Large intestine (tissue), 12 donors: ENCODE measurements at places on chromosomes 12 and 14. TPM values are rescaled to one million over a fixed set of nuclear protein-coding genes. Genes with fewer than 3 reads are reported as not detected.

Gene KCNJ8
- polyA plus RNA-seq = 7.6 TPM

Gene PRKD1
- 18.6 TPM for polyA plus RNA-seq

Gene MEG3
- 248 TPM for polyA plus RNA-seq

Gene USP44
- polyA plus RNA-seq = 0.93 TPM

- DNase-seq = no peak
Observed at GRCh38 chr12:50344775-50345174, 51.6 kb downstream of the FAM186A start.

- DNase-seq = no peak
Observed at GRCh38 chr14:99707420-99707819, 23.3 kb downstream of the CYP46A1 start.

DNA sequence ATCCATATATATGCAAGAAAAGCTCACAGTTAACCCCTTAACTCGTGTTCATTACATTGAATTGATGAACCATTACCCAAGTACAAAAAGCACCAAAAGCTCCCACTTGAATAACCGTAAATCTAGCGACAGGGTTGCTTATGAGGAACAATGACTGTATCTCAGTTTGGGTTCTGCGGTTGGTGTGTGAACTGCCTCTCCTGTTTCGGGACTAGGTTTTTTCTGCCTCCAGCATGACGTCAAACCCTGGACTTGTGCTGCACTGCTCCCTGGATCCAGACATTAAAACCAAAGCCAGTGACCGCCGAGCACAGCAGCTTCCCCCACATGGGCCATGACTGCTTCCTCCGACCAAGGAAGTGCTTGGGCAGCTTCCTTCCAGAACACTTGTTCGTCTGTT lies 77.7 kb downstream of the SETD3 start:
- DNase-seq = no peak

DNA sequence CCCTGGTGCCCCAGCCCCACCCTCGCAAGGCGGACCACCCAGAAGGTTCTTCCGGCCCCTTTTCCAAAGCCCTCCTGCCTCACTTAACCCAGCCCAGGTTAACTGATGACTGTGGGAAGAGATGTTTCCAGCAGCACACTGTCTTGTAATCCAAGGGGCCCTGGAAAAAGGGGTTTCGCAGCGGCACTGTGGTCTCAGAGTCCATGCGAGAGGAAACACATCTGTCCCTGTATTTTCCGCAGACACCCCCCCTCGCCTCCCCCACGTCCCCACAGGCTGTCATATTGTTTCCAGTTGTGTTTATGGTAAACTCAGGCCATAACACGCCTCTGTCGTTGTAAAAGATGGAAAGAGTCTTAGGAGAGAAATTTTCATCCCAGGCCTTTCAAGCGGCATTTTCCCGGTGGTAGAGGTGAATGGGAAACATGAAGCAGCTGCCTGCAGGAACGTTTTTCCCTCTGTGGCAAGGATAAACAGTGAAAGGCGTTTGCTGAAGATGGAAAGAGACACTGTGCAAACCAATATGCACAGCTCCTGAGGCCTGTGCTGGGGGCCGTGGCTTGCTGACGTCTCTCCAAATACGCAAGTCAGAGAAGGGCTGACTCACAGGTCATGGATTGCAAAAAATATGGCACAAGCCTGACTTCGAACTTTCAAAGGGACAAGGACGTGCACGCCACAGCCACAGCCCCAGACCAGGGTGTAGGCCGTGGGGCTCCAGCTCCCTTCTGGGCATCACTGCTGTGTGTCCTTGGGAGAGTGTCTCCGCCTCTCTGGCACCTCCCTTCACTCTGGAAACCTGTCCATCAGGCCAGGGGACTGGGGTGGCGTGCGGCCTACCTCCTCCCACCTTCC lies 22.5 kb upstream of the FZD10 start:
- DNase-seq = no peak

- DNase-seq = no peak
Observed at GRCh38 chr14:102525219-102525928, 15.8 kb upstream of the ANKRD9 start.

- DNase-seq = no peak
Observed at GRCh38 chr12:116094475-116094874, 183.0 kb downstream of the MED13L start.

GRCh38 chr14:70731447-70732239 lies 77.7 kb downstream of the MAP3K9 start:
- peak; percentile 60 for DNase-seq

GRCh38 chr14:76293923-76294322 lies 82.0 kb upstream of the ESRRB start:
- DNase-seq = peak; percentile 75

DNA sequence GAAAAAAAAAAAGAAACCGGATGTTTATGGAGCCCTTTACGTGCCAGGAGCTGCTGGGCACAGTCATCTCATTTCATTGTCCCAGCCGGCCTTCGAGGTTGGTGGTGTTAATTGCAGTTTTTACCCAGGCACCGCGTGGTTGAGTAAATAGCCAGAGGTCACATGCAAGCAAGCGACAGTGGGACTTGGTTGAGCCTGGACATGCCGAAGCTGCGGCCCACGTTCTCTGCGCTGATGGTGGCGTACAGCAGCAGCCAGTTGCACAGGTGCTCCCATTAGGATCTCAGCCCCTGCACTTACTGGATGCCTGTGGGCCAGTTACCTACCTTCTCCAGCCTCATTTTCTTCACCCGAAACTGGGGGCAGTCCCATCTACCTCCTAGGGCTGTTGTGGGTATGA lies 54.0 kb downstream of the TSPAN9 start:
- no peak for DNase-seq

GRCh38 chr14:50714450-50715073 lies 46.5 kb upstream of the SAV1 start:
- DNase-seq = no peak

GRCh38 chr12:4984344-4984743 lies 59.3 kb upstream of the KCNA5 start:
- no peak for DNase-seq

GRCh38 chr14:58629281-58629680 lies 8.5 kb upstream of the DACT1 start:
- no peak for DNase-seq

- no peak for DNase-seq
Observed at GRCh38 chr14:24964591-24964990, 85.4 kb downstream of the STXBP6 start.

GRCh38 chr12:77104792-77105191 lies 39.4 kb upstream of the E2F7 start:
- DNase-seq = no peak

GRCh38 chr12:116245189-116245588 lies 32.3 kb downstream of the MED13L start:
- no peak for DNase-seq

DNA sequence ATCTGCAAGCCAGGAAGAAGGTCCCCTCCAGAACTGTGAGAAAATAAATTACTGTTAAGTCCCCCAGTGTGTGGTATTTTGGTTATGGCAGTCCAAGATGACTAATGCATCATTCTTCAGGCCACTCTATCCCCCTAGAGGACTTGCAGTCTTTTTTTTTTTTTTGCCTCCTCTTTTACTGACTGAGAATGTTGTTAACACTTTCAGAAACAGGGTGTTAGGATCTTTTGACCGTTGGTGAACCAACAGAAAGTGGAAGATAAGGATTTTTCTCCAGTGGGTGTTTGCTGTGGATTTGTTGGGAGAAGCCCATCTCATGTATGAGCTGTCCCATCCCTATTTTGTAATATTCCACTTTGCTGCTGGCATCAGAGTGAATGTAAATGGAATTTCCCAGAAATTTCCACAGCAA lies 37.8 kb downstream of the MARK3 start:
- DNase-seq = no peak

DNA sequence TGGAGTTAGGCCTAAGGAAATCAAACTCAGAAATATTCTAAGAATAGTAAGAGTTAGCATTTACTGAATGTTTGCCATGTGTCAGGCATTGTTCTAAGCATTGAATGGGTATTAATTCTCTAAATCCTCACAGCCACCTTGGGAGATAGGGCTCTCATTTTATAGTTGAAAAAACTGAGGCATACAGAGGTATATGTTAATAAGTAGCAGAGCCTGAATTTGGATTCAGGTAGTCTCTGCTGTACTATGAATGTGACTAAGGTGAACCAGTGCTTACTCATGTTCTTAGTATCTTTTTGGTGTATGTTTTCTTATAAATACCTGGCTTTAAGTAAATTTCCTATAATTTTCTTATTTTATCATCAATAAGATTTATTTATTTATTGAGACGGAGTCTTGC lies 8.1 kb downstream of the ARF6 start:
- DNase-seq = no peak

DNA sequence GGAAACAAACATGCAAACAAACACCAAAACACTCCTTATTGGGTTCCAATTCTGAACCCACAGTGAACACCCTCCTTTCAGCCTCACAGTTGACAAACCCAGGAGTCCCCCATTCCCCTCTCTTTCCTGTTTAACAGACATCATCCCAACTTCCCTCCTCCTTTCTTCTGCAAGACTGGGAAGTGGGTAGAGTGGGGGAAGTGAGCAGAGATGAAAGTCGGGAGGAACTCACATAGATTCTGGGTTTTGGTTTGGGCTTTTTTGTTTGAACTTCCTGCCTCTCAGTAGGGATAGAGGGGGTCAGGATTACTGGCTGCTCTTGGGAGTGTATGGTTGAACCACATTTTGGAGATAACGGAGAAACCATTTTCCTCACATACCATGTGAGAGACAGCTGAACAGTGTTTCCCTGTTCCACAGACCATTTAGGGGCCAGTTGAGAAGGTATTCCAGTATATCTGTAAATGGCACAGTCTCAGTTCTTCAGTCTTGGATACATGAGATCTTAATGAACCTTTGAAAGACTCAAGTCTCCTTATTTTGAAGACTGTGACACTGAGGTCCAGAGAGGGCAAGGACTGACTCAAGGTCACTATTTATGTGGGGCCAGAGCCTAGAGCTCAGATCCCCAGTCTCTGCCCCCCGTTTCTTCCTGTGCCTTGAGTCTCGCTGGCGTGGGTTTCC lies 3.9 kb upstream of the GPR84 start:
- DNase-seq = no peak

DNA sequence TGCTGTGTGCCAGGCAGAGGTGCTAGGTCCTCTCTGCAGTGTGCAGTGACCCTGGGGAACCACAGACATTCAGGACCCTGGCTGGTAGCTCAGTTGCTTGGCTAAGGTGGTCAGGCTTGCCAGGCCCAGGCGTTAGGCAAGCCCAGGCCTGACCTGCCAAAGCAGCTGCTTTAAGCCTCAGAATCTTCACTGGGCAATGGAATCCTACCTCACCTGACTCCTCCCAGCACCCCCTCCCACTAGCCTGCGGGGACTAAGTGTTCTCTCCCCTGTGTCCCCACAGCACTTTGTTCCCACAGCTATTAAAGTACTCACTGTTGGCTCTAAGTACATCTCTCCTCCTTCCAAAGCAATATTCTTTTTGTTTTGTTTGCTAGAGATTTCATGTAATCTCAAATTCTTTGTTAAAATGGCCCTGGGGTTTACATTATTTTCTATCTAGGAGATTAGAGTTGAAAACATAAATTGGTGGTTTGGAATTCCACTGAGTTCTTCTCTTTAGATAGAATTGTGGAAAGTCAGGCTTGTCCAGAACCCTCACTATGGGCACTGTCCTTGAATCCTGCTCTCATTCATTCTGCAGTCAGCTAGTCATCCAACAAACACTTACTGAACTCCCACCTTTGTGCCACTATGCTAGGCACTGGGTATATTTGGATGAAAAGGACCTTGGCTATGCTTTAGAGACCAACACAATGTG lies 44.4 kb downstream of the DGLUCY start:
- DNase-seq = no peak

DNA sequence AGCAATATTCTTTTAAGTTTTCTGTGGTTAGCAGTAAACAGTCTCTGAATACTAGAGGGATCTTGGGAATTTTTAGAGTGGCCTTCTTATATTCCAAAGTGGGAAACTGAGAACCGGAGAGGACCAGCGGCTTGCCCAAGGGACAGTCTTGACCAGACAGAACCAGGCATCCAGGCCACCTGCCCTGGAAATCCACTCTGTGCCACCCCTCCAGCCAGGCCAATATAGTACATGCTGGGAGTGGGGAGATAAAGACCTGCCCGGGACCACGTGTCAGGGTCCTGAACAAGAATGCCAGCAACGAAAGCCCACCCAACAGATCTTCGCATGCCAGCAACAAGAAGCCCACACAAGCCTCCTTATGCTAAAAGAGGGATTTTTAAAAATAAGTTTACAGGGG lies 49.4 kb upstream of the RIN3 start:
- no peak for DNase-seq

DNA sequence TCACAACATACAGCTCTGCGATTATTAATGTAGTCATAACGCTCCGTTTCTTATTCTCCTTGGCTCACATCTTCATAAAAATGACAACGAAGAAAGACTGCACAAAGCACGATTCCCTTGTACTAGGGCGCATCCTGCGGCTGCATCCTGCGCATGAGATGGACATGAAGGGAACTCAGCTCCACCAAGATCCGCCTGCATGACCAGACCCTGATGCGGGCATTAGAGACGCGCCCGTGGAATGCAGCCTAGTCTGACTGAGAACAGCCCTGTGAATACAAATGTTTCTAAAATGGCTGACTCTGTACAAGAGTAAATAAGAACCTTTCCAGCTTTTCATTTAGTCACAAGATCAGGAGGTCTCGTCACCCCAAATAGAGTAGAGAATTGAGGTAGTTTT lies 422.2 kb downstream of the NOVA1 start:
- no peak for DNase-seq

DNA sequence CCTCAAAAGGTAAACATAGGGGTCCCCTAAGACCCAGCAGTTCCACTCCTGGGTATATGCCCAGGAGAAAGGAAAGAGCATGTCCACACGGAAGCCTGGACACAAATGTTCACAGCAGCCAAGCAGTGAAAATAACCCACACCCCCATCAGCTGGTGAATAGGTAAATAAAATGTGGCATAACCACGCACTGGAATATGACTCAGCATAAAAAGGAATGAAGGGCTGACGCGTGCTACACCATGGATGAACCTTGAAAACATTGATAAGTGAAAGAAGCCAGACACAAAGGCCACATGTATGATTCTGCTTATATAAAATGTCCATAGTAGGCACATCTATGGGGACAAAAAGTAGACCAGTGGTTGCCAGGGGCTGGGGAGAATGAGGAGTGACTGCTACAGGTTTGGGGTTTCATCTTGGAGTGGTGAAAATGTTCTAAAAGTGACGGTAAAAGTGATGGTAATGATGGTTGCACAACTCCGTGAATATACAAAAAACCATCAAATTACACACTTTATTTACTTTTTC lies 3.8 kb upstream of the SCARB1 start:
- peak; percentile 69 for DNase-seq

DNA sequence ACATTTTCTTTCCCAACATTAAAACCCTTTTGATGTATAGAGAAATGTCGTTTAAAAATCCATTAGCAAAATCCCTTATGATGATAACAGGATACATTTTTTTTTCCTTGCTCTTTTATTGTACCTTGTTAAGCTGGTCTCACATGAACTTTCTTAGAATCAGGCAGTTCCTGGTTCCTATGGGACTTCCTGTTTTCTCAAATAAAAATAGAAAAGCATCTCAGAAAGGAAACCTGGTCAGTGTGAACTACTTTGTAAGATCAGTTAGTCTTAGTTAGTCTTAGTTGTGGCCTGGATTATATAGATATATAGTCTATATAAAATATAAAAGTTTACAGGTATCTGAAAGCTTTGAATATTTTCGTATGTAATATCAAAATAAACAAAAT lies 40.3 kb downstream of the LEMD3 start:
- no peak for DNase-seq
